ENCODE measurements at places on chromosomes 1 and 21.

GRCh38 chr1:90393025-90393424, 324.1 kb downstream of the BARHL2 start:
- DNase-seq, result no peak

DNA sequence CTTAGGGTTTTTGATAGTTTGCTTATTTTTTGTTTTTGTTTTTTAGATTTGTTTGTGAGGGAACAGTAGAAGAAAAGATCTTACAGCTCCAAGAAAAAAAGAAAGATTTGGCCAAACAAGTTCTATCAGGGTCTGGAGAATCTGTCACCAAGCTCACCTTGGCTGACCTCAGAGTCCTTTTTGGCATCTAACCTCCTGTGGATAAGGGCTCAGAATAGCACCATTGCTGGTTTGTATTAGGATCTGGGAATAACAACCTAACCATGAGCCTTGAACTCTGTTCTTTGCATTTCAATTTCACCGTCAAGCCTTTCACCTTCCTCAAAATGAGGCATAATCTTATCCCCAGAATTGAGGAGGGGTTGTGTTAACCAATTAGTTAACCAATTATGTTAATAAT, 20.2 kb downstream of the TRIM45 start:
- DNase-seq, result no peak

GRCh38 chr1:5953386-5953785, 38.8 kb downstream of the NPHP4 start:
- no peak for DNase-seq

DNA sequence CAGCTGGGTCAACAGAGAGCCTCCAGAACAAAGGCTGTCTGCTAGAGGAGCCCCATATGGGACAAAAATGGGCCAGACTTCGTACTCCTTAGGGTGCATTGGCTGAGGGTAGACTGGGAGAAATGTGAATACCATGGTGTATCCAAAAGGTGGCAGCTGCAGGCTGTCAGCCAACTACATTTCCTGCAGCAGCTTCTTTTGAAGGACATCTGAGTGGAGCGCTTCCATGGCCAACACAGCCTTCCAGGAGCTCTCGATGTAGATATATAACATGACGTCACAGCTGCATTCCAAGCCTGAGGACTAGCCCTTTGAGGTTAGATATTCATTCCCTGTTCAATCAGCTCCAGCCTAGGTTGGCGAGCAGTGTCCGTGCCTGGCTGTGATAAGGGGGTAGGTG, 107.7 kb downstream of the MAB21L3 start:
- no peak for DNase-seq

GRCh38 chr1:203509135-203509534, 15.2 kb downstream of the OPTC start:
- DNase-seq, result no peak

DNA sequence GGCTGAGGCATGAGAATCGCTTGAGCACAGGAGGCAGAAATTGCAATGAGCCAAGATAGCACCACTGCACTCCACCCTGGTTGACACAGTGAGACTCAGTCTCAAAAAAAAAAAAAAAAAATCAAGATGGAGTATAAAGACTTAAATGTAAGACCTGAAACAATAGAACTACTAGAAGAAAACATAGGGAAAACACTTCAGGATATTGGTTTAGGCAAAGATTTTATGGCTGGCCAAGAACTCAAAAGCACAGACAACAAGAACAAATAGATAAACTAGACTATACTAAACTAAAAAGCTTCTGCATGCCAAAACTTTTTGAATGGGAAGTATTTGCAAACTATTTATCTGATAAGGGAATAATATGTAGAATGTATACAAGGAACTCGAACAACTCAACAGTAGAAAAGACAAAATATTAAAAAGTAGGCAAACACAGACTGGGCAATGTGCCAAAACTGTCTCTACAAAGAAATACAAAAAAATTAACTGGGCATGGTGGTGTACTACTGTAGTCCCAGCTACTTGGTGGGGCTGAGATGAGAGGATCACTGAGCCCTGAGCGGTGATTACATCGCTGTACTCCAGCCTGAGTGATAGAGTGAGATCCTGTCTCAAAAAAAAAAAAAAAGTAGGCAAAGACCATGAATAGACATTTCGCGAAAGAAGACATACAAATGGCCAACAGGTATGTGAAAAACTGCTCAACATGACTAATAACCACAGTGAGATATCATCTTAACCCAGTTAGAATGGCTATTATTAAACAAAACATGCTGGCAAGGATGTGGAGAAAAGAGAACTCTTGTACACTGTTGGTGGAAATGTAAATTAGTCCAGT, 25.3 kb downstream of the DTL start:
- DNase-seq, result no peak

DNA sequence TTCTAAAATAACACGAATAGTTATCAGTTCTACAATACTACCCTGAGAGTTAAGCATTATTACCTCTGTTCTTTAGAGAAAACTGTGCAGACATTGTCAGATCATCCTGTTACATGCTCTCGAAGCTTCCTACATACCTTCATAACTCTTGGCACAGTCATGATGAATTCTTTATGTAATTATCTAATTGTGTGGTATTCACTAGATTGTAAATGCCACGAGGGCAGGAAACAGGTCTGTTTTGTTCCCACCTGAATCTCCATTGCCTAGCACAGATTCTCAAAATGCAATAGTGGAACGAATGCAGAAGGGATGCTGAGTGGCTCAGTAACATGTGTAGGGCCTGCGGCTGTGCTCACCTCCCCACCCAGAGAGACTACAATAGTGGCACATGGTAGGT, 3.4 kb downstream of the SYT2 start:
- DNase-seq, result no peak

- no peak for DNase-seq
Observed at GRCh38 chr1:232863544-232864275, 58.5 kb downstream of the MAP10 start.

Data from activated CD8-positive, alpha-beta memory T cell treated with anti-CD3 and anti-CD28 coated beads, Interleukin-2, amount 50 U/mL, for 48 hours (primary cell).